ENCODE measurements at places on chromosomes 16 and 17. TPM values are rescaled to one million over a fixed set of nuclear protein-coding genes. Genes with fewer than 3 reads are reported as not detected.

GRCh38 chr17:48352630-48353029 is 77.4 kb downstream of the SKAP1 start:
- no peak for DNase-seq

The RNF222 gene
- total RNA-seq, result not detected

- no peak for DNase-seq
Measured at GRCh38 chr17:73123606-73124320, 31.3 kb upstream of the SLC39A11 start.

DNA sequence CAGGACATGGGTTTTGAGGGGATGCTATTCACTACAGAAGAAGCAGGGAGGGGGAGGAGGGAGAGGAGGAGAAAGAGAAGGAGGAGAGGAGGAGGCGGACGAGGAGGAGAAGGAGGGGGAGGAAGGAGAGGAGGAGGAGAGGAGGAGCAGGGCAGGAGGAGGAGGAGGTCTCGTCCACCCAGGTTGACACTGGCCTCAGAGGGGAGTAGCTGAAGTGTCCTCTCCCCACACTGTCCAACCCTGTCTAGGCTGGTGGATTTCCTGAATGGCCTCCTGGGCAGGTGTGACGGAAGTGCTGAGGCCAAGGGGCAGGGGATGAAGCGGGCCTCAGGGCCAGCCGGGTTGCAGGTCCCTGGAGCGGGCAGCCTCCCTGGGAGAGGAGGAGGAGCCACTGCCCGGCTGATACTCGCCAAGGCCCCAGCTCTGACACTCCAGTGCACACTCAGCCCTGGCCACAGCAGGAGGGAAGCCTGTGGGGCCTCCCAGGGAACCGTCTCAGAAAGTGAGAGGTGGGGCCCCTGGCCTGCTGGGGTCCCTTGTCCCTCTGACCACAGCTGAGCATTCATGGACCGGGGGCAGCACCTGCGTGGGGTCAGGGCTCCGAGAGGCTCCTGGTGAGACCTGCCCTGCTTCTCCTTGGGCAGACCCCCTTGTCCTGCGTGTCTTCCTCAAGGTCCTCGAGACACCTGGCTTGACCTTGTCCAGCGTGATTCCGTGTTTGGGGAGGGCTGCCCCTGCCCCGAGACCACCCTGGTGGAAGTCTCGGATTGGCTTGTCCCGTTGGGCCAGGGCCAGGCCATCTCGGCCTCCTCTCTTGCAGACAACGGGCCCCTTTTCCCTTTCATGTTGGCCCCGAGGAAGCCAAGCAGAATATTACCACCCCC is 200.6 kb upstream of the CIBAR2 start:
- no peak for DNase-seq

The RBBP6 gene
- 13.5 TPM for total RNA-seq

Data from pulmonary artery endothelial cell (primary cell).